Dermis blood vessel endothelial cell (primary cell): ENCODE measurements at places on chromosomes 5 and 9.

- DNase-seq, result peak; percentile 32
Measured at GRCh38 chr5:89313804-89314588, 431.0 kb upstream of the MEF2C start.

- DNase-seq, result no peak
Measured at GRCh38 chr5:139974661-139975060, 68.4 kb downstream of the NRG2 start.

GRCh38 chr5:33334829-33335228, 105.9 kb upstream of the TARS1 start:
- no peak for DNase-seq

DNA sequence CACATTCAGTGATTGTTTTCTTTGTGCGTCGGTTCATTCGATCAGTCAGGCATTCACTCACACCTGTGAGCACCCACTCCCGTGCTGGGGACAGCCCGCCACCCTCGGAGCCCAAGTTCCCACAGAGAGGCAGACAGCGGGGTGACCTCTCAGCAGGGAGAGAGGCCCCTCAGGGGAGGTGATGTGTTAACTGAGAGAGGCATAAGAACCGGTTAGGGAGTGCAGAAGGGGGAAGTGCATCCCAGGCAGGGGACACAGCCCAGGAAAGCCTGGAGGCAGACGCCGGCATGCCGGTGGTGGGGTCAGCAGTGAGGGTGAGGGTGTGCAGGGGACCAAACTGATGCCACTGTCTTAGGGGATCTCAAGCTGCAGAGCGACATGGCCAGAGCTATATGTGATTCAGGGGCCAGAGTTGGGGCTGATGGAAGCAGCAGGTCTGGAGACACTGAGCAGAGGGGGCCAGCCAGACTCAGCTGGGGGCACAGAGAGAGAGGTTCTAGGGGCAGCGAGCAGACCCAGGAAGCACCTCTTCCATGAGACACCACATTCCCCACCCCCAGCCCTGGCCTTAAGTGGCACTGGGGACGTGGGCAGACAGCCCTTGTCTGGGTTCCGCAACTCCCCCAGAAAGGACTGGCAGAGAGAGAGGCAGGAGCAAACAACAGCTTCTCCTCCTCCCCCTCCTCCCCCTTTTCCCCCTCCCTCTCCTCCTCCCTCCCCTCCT, 35.9 kb downstream of the HK3 start:
- no peak for DNase-seq

DNA sequence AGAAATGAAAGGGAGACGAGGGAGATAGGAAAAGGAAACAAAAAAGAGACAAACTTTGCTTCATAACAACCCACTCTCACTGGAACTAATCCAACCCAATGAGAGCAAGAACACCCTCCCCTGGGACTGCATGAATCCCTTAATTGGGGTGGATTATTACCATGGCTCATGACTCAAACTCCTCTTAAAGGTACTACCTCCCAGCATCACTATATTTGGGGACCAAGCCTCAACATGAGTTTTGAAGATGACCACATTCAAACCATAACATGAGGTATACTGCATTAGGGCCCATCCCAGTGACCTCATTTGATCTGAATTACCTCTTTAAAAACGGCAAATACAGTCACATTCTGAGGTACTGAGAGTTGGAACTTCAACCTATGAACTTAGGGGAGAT, 8.0 kb downstream of the MTAP start:
- DNase-seq, result no peak

DNA sequence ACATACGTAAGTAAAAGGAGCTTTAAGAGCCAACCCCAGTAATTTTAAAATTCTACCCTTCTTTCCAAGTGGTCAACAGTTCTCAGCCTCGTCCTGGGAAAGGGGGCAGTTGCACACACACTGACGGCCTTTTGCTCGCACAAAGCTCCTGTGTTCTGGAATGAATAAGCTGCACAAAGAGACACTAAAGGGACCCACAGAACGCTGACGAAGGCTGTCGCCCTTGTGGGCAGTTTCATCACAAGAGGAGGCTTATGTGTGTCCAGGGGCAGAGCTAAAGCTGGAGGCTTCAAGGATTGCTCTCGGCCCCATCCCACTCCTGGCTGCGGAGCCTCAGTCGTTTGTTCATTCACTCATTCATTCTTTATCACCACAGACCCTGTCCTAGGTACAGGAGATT, 67.0 kb upstream of the NEK6 start:
- DNase-seq, result no peak

- no peak for DNase-seq
Measured at GRCh38 chr9:113932906-113933584, 56.9 kb downstream of the ZNF618 start.

GRCh38 chr5:180034564-180034963, 37.0 kb downstream of the RNF130 start:
- no peak for DNase-seq

DNA sequence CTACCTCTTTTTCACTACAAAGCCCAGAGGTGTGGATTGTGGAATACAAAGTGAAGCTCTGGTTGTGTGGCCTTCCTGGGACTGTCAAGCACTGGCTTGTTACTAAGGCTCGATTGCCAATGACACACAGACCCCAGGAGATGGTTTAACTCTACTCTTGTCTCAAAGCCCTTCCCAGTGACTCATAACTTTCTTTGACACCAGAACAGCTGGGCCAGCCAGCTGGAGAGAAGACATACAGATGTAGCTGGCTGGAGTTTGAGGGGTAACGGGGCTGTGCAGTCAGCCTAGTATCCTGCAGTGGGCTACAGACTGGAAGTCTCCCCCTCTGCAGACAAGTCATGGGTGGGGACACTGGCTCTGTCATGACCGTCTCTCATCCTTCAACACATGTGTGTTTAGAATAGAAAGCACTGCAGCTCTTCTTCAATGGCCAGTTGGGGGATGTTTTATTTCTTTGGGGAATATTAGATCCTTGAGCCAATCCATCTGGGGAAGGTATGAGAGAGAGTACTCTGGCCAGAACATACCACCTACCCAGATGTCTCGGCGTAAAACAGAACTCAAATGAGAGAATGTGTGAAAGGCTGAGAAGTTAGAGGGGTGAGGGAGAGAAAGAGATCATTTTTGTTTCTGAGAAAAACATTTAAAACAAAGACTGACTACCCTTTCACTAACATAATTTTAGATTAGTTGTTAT, 53.3 kb downstream of the SEMA6A start:
- no peak for DNase-seq

GRCh38 chr9:35814106-35814840, 569 bp downstream of the HINT2 start:
- DNase-seq, result peak; percentile 68

DNA sequence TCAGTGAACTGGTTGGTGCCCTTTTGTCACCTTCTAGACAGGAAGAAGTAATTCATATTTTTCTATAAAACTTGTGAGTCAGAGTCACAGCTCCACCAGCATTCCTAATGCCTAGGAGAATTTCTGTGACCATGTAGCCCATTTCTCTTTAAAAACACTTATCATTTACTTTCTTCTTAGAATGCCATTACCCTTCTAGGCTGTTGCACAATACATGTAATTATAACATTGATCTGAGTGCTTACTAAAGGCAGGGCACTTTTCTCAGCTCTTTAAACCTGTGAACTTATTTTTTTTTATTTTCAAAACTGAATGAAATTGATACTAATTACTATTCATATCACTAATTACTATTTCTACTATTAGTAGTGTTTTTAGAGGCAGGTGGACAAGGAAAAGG, 373.7 kb downstream of the TLE4 start:
- DNase-seq, result no peak

DNA sequence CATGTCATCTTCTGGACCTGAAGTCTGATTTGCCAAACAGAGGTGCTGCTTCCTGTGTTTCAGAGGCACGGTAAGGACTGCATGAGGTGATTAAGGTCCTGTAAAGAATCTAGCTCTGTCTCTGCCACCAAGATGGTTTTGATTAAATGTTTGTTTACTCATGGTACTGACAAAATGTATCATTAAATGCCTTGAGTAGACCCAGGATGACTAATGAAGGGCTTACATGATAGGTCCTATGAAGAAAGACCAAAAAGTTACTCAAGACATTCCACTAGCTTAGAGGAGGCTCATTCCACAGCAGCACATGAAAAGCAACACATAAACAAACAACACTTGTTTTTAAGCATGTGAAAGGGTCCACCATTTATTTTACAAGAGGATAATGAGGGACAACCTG, 100.9 kb downstream of the BOD1 start:
- no peak for DNase-seq

- no peak for DNase-seq
Measured at GRCh38 chr9:89811886-89812450, 207.2 kb downstream of the GADD45G start.

GRCh38 chr9:89794918-89795317, 190.1 kb downstream of the GADD45G start:
- no peak for DNase-seq

DNA sequence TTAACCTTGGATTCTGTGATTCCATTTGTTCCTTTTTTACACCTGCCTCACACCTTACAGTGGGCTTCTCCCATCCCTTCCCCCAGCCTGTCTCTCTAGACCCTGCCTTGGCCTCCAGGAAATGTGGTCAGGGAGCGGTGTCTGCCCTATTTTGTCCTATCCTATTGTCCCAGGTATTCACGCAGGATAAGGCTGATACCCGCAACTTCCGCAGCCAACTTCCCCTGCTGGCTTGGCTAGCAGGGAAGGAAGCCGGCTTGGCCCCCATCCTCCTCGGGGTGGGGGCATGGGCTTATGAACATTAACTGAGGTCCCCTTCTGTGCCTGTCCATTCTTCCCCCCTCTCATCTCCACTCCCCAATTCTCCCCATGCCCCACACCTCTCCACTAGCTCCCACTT, 3.5 kb downstream of the CSF1R start:
- peak; percentile 47 for DNase-seq

GRCh38 chr9:113875459-113876150, 504 bp upstream of the ZNF618 start:
- peak; percentile 44 for DNase-seq

DNA sequence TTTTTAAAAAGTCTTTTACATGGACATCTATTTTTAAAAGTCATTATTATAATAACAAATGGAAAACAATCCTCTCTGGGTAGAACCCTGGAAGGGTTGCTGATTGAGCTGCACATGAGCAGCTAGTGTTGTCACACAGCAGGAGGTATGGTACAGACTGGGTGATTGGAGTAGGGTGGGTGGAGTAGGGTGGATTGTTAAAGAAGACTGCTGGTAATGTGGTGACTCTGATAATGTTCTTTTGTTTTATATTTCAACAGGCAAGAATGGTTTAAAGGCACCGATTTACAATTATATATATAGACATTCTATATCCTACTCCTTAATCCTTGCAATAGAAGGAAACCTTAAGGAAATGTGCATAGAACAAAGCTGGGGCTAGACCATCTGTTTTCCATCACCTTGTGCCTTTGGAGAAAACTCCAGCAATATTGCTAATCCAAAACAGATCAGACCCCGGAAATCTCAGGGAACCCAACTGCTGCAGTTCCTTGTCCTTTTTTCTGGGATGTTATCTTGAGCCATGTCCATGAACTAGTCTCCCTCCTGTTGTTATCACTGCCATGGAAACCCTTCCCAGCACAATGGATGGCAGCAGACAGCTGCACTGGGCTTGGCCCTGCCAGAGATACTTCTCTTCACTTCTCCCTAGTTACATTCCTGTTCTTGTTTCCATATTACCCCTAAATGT, 129.7 kb downstream of the YIPF5 start:
- DNase-seq, result no peak

- no peak for DNase-seq
Measured at GRCh38 chr5:122790354-122791103, 15.6 kb downstream of the SNX2 start.

DNA sequence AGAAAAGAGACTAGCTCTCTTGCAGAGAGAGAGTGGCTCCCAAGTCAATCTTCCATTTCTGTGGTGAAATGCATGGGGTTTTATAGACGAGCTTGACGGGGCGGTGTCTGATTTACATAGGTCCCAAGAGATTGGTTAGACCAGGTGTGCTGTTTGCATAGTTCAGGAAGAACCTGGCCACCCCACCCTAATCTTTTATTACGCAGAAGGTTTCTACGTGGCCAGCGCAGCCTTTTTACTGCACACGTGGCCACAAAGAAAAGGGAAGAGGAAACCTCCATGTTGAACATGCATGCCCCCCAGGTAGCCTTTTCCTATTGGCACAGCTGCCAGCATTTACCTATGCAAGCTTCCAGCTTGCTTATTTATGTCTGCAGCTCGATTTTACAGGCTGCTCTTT, 92.1 kb downstream of the CAVIN4 start:
- DNase-seq, result no peak

- no peak for DNase-seq
Measured at GRCh38 chr5:40962207-40962955, 53.1 kb downstream of the C7 start.

DNA sequence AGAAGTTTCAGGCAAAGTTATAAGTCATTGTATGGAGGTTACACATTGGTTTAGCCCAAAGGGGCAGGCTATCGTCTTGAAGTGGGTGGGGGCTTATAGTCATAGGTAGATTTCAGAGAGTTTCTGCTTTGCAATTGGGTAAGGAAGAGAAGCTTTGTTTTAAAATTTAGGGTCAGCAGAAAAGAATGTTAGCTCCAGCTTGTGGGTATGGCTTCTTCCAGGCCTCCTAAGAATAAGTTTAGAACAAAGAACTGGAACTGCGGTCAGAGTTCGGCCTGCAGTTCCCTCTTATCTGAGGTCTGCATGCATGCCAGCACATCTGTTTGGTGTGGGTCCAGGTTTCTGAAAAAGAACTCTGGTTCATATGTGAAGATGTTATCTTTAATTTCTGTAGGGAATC, 96.1 kb downstream of the CYFIP2 start:
- no peak for DNase-seq

GRCh38 chr5:131622633-131623032, 12.4 kb downstream of the RAPGEF6 start:
- peak; percentile 31 for DNase-seq

GRCh38 chr5:139212906-139213305, 14.7 kb upstream of the SIL1 start:
- DNase-seq, result no peak

GRCh38 chr5:143619040-143619439, 192.9 kb upstream of the HMHB1 start:
- no peak for DNase-seq

DNA sequence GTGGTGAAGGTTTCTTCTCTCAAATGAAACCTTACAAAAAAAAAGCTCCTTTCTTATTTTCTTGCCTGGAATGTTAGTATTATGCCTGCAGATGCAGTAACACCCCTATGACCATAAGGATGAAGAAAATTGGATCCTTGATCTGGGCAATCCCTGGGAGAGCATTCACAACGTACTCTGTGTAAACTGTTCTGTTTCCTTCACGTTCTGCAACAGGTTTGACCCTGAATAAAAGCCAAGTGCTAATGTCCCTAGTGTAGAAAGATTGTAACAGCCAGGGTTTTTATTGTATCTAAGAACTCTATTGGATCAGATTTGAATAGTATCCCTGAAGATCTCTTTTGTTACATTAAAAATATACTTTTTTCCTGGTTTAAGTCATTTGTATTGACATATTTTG, 1639.6 kb upstream of the ACO1 start:
- DNase-seq, result no peak

- DNase-seq, result no peak
Measured at GRCh38 chr5:149552553-149553160, 1.4 kb upstream of the CSNK1A1 start.

- DNase-seq, result no peak
Measured at GRCh38 chr5:39471836-39472508, 47.2 kb upstream of the DAB2 start.
